Type B pancreatic cell (in vitro differentiated cells): ENCODE measurements at places on chromosomes 13 and 19.

GRCh38 chr19:12994701-12995595 lies at the start of gene NFIX:
TSS of gene NFIX (plus strand) at chr19:12995475. CDS start at chr19:12995838, 363 bp downstream.
- DNase-seq = no peak

GRCh38 chr13:21709697-21710096 lies 38.8 kb downstream of the FGF9 start:
- no peak for DNase-seq

DNA sequence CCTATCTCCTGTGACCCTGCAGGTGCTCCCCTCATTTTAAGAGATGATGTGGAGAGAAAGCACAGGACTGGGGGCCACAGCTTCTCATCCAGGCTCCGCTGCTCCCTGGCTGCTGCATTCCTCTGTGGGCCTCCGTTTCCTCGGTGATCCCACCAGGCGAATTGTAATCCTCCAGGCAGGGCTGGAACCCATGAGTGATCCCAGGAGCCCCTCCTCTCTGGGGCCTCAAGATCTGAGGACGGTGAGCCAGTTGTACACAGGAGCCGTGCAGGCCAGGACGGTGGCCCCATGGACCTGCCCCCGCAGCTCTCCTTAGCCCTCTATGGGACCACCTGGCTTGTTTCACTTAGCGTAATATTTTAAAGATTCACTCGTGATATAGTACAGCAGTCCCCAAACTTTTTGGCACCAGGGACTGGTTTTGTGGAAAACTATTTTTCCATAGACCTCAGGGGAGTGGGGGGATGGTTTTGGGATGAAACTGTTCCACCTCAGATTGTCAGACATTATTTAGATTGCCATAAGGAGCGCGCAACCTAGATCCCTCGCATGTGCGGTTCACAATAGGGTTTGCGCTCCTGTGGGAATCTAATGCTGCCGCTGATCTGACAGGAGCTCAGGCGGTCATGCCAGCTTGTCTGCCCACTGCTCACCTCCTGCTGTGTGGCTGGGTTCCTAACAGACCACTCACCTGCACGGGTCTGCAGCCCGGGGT lies 5.6 kb downstream of the FFAR3 start:
- DNase-seq = peak; percentile 36

DNA sequence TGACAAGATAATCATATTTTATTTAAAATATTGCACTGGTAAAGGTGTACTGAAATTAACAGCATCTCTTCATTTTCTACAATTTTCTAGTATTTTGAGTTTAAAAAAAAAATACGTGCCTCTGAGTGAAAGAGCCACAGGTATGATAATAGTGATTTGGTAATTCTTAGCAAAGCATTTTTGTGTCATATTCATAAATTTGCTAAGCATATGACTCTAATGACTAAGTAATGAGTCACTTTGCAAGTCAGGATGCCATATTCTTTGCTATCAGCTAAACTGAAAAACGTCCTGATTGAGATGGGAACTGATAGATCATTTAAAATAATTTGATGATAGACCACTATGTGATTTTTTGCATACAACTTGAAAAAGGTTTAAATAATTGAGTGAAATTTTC lies 136.1 kb upstream of the IRS2 start:
- no peak for DNase-seq

GRCh38 chr13:35714121-35714520 lies 237.6 kb upstream of the MAB21L1 start:
- DNase-seq = no peak

GRCh38 chr13:113146750-113147149 lies 11.7 kb upstream of the PROZ start:
- DNase-seq = peak; percentile 62

GRCh38 chr13:79678100-79678499 lies 197.1 kb downstream of the NDFIP2 start:
- no peak for DNase-seq

DNA sequence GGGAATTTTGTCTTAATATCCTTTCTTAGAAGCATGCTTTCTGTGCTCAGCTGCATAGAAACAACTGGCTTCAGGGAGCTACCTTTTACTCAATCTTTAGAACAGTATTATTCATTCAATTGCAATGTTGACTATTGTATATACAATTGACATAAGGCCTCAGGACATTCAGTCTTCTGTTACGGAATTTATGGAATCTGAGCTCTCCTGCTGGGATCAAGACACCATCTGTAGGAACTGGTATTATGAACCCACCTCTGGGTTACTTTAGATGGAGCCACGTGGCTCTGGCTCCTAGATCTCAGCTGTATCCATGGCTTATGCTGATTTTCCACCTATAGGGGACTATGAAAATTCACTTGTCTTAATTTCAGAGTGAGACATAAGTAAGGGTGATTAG lies 716.2 kb upstream of the GPC6 start:
- no peak for DNase-seq

DNA sequence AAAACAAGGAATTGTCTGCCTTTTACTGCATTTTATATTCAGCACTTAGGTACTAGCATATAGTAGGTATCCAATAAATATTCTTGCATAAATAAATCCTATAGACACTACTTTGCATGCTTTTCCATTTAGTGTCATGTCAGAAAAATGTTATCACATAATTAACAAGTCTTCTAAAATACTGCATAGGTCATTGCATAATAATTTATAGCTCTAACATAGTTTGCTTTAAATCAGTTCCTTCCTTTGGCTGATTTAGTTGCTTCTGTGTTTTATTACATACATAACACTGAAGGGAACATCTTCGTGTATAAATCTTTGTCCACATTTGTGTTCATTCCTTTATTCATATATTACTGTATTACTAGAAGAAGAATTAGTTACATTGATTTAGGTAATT lies 36.2 kb downstream of the WASF3 start:
- no peak for DNase-seq
